ENCODE measurements at places on chromosomes 5 and 9.

DNA sequence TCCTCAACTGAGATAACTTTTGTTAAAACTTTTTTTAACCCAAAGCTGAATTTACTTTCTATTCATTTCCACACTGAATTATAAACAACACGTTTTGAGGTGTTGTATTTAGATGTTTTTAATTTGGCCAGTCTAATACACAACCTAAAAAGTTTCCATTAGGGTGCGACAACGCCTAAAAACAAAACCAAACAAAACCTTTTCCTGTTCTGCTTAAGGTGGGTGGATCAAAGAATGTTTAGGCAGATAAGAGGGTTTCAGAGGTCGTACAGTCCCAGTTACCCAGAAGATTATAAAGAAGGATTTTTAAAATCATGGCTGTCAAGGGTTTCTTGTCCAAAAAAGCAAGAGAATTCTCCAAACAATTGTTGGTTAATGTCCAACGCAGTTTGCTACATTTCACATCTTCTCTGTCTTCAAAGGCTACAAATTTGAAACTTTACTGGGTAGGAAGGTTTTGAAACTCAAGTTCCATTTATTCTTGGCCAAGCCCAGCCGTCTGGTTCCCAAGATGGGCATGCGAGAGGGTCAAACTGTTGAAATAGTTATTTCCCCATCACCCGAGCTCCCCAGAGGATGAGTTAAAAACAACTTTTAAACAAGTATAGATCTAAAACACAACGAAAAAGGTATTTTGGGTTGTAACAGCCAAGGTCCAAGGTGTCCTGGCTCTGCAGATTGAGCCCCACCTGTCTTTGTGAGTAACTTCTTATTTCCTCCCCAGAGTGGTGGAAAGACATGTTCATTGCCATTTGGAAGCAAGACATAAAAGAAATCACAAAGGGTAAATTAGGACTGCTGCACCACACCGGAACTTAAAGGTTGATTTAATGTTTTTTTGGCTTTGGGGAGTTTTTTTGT lies 122.8 kb upstream of the MAP3K1 start:
- no peak for DNase-seq

GRCh38 chr5:61334868-61335615 lies 3.0 kb downstream of the ZSWIM6 start:
- DNase-seq, result peak; percentile 74

GRCh38 chr5:39501397-39501796 lies 76.6 kb upstream of the DAB2 start:
- peak; percentile 62 for DNase-seq

DNA sequence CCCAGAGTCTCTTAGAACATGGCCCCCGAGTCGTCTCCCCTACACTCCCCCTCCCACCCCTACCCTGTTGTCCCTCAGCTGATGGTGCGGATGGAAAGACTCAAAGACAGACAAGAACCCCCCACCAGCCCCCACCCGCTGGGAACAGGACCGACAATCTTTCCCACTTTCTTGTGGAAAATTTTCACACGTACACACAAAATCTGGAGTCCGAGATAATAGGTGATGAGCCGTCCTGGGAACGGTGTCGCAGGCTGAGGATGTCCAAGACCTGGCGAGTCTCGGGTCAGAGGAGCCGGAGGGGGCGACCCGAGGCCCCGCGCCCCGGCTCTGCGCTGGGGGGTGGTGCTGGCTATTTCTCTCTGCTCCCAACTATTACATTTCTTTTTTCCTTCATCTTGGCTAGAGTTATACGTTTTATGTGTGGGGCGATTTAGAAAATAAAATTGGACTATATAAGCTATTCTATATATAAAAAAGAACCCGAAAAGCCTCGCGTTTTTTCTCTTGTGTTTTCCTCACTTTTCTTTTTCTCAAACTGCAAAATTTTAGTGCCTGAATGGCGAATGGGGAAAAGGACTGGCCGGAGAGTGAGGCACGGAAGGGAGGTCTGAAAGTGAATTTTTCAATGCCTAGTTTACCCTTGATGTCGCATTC lies 188.8 kb downstream of the MEF2C start:
- DNase-seq, result no peak

GRCh38 chr5:117131876-117132275 lies 557.3 kb upstream of the SEMA6A start:
- no peak for DNase-seq

- DNase-seq, result no peak
Measured at GRCh38 chr9:132260846-132261245, 93.9 kb downstream of the SETX start.

GRCh38 chr9:108724652-108725051 lies 131.1 kb downstream of the ACTL7B start:
- no peak for DNase-seq

GRCh38 chr5:51968756-51969155 lies 585.5 kb downstream of the ISL1 start:
- no peak for DNase-seq

- no peak for DNase-seq
Measured at GRCh38 chr9:2047144-2047671, 32.1 kb downstream of the SMARCA2 start.

DNA sequence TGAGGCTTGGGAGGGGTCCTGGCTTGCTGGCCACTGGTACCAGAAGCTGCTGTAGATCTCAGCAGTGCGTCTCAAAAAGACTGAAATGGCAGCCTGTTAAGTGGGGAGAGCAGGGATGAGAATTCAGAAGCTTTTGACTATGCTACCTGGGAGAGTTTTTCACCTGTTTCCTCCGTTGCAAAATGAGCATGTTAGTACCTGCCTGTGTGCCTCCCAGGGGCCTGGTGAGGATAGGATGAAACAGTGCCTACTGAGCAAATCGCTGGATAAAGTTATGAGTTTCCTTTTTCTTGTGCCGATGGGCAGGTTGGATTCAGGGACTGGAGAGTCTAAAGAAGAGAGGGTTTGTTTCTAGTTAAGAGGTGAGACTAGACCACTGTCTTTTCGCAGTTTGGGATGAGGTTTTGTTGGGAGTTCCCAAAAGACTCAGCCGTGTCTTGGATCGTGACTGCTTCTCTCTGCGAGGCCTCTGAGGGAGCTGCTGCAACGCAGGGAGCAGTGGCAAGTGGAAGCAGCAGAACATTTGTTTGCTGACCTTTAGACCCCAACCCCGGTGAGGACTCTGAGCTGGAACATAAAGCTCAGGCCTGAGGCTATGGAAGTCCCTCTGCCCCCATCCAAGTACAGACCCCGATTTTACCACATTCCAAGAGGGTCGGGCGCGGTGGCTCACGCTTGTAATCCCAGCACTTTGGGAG lies 1.4 kb downstream of the RALGPS1 start:
- no peak for DNase-seq

DNA sequence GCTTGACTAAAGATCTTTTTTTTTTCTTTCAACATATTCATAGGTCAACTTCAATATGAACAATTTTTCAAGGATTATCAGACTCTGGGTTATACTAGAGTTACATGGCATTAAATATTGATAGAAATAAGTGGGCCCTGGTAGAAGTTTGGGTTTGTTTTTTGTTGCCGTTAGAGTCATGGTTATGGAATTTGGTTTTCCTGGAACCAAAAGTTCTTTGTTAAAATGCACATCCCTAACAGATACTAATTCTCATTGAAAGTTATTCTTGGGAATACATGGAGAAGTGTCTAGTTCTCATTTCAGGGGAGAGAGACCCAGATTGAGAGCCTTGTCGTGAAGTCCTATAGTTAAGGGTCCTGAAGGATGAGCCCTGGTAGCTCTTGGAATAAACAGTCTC lies 124.9 kb downstream of the FGF1 start:
- no peak for DNase-seq

DNA sequence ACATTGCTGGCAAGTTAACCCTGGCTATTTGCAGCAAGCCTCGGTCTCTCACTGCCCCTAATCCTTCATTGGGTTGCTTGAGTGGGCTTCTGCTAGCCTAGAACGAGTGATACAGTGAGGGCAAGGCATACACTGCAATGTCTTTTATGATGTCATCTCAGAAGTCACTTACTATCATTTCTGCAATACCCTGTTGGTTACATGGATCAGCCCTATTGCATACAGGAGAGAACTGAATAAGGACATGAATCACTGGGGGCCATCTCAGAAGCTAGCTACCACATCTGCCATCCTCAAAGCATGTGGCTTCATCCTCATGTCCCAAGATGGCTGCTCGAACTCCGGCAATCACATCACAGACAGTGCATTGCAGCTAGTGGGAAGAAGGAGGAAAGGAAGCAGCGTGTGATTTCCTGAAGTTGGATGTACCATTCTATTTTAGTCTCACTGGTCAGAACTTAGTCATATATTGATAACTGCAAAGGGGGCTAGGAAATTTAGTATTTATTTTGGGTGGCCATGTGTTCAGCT lies 33.3 kb upstream of the CDKN2AIPNL start:
- no peak for DNase-seq

- peak; percentile 28 for DNase-seq
Measured at GRCh38 chr5:175444060-175444904, at the start of gene DRD1. Gene DRD1, minus strand, starts transcription at chr5:175444182. Its CDS starts 1,083 bp downstream, at chr5:175443099.

DNA sequence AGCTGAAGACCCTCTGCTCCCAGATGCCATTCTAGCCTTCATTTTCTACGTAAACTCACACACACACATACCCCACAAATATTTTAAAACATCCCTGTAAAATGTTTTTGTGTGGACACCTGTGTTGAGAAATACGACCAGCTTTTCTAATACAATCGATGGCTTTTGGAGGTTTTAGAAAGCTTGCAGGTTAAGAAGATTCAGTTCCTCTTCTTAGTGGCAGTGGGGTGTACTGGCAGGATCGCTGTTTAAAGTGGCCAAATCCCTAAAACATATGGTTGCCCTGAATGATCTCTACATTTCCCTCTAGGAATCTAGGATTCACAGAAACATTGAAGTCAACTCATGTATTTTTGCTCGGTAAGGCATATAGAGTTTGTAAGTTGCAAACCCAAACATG lies 236.3 kb downstream of the NSG2 start:
- no peak for DNase-seq

- DNase-seq, result no peak
Measured at GRCh38 chr9:38486056-38486615, 61.9 kb upstream of the IGFBPL1 start.

DNA sequence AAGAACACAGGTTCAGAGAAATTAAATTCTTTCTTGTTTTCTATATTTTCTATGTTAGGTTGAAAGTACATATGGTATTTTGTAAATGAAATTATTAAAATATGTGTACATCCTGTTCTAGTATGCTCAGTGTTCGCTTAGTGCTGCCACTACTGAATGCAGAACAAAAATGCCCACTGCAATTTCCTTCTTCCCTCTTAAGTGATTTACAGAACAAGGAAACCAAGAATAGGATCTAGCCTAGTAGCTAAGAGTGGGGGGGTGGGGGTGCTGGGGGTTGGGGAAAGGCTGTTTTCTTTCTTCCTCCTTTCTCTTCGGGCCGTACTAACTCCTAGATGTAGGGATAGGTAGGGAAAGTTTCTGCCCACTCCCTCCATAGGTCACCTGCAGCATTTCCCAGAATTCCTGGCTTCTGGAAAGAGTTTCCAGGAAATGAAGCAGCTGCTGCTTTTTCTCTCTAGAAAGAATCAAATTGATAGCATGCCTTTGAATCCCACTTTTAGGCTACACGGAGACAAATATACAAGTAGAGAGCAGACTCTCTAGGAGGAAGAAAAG lies 15.7 kb downstream of the SPATA9 start:
- no peak for DNase-seq

DNA sequence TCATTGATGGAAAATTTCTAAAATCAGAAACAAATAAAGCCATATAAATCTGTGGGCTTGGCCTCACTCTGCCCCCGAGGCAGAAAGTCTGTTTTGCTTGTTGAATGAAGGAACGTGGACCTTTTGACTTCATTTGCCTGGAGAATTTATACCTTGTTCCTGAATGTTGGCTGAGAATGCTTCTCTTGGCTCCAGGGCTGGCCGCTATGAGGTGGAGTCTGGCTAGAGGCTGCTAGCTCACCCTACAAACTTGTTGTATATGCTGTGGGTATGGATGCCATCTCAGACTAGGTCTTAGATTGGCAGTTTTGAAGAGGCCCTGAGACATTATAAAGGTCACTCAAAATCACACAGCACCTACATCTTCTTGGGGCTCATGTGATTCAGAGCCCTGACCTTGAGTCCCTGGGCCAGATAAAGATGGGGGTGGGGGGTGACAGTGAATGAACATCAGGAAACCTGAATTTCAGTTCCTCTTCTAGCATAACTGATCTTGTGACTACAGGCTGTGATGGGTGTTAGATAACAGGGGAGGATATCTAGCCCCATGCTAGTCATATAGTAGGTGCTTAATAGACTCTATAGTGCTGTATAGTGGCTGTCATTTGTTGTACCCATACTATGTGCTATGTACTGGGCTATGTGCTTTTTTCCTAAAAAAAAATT lies 2.8 kb downstream of the GM2A start:
- DNase-seq, result no peak

All from fibroblast of villous mesenchyme (primary cell).